ENCODE measurements at places on chromosomes 11 and 22. TPM values are rescaled to one million over a fixed set of nuclear protein-coding genes. Genes with fewer than 3 reads are reported as not detected.
A peak's percentile ranks its signal among the peaks of the same experiment; 100 is the strongest.

The CADM1 gene
- polyA plus RNA-seq: 31.8 TPM

GRCh38 chr11:72271980-72272379, 28.0 kb upstream of the PHOX2A start:
- DNase-seq: no peak

DNA sequence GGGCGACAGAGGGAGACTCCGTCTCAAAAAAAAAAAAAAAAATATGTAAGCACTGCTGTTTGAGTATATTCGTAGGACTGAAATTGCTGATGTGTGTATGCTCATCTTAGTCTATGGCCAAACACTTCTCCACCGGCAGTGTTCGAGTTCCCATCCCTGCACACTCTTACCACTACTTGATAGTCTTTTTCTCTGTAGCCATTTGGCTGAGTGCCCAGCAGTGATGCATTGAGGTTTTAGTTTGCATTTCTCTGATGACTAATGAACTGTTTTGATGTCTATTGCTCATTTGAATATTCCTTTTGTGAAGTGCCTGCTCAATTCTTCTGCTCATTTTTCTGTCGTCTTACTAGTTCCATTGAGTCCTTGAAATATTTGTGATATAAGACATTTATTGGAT, 1.9 kb downstream of the TIRAP start:
- DNase-seq: peak; percentile 62

- DNase-seq: no peak
Measured at GRCh38 chr11:45724153-45724552, 58.7 kb upstream of the CHST1 start.

DNA sequence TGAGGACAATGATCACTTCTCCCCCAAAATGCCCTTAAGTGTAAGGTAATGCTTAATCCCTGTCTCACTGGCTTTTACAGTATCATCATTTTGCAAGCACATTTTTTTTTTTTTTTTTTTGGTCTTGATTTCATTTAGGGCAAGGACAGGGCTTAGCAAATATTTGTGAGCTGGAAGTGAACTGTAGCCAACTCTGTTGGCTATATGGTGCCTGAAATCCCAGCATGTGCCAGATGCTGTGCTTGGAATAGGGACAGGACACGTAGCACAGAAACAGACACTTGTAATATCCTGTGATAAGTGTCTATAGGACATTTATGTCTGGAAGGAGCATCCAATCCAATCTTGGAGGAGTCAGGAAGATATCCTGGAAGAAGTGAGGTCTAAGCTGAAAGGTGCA, 198.3 kb downstream of the NAV2 start:
- DNase-seq: no peak

The CABP4 gene
- not detected for polyA plus RNA-seq

The CHRM1 gene
- polyA plus RNA-seq: not detected

The CPT1B gene
- 4.3 TPM for polyA plus RNA-seq

- DNase-seq: no peak
Measured at GRCh38 chr22:48345631-48346030, 1482.0 kb downstream of the BRD1 start.

GRCh38 chr11:31995525-31996094, 95.3 kb upstream of the RCN1 start:
- DNase-seq: no peak

- DNase-seq: no peak
Measured at GRCh38 chr11:106241601-106242257, 164.3 kb downstream of the AASDHPPT start.

Data from BJ (cell line).